ENCODE measurements at places on chromosomes 16 and 17.

DNA sequence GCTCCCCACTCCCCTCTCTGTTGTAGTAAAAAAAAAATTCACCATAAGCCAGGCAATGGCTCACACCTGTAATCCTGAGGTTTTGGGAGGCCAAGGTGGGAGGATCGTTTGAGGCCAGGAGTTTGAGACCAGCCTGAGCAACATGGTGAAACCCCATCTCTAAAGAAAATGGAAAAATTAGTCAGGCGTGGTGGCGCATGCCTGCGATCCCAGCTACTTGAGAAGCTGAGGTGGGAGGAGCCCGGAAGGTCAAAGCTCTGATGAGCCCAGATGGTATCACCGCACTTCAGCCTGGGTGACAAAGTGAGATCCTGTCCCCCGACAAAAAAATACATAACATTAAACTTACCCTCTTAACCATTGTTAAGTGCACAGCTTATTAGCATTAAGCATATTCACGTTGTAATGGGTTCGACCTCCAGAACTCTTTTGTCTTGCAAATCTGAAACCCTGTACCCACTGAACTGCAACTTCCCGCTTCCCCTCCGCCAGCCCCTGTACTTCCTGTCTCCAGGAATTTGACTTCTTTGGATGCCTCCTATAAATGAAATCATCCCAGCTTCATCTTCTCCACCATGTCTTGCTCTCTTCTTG, 66.8 kb downstream of the CRISPLD2 start:
- DNase-seq: no peak

DNA sequence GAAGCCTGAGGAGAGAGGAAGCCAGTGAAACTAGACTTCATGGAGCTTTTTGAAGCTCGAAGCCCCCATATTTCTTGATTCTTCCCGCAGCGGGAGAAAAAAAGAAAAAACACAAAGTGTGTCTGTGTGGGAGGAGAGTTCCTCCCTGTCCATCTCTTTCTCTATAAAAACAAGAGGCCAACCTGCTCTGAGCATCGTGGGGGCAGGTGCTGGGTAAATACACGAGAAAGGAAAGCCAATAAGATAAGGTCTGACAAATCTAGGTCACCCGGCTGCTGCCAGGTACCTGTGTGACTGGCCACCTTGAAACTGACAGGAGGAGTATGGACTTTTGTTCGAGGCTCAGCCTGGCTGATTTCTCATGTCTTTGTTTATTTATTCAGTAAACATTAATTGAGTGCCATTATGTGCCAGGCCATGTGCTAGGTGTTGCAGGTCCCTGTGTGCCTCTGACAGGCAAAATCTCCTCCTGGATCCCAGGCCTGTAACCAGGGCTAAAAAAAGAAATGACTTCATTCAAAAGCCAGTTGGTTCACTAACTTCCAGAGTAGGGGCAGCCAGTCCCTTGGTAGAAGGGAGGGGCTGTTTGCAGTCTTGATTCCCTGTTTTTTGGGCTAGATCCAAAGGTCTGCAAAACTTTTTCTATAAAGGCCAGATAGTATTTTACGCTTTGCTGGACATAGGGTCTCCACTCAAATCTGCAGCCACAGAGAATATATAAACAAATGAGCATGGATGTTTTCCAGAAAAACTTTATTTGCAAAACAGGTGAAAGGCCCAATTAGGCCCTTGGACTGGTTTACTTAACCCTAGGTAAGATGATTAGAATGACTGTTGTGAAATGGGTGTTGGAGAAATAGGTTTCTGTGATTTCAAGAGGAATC, 35.6 kb downstream of the YPEL2 start:
- DNase-seq: no peak

DNA sequence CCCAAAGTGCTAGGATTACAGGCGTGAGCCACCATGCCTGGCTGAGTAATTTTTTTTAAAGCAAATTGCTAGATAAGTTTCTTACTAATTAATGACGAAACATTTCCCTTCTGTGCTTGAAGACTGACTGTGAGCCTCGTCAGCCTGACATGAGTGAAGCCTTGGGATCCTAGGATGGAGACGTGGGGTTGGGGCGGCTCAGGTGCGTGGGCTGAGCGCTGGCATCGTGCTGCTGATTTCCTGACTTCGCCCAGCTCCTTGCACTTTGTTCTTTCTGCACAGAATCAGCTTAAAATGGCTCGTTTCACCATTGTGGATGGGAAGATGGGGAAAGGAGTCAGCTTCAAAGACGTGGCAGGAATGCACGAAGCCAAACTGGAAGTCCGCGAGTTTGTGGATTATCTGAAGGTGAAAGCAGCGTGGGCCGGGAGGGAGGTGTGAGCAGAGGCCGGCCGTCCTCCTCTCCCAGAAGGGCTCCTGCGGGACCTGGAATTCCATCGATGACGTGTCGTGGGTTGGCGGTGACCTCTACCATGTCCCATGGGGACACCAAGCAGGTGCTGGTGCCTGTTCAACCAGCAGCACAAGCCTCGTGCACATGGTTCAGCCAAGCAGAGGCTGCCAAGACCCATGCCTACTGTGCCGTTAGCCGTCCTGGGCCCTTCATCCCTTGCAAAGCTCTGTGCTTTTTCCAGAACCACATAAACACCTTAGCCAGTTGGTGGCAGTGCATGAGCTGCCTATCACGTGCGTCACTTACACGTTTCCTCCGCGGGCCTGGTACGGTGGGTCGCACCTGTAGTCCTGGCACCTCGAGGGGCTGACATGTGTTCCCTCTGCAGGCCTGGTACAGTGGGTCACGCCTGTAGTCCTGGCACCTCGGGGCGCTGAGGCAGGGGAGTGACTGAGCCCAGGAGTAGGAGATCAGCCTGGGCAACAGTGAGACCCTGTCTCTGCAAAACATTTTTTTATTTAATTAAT, 22.5 kb downstream of the SPG7 start:
- DNase-seq: no peak

GRCh38 chr17:7133424-7133823, 18.8 kb upstream of the ASGR2 start:
- DNase-seq: no peak

GRCh38 chr17:38425744-38426143, 2.5 kb upstream of the ARHGAP23 start:
- no peak for DNase-seq

DNA sequence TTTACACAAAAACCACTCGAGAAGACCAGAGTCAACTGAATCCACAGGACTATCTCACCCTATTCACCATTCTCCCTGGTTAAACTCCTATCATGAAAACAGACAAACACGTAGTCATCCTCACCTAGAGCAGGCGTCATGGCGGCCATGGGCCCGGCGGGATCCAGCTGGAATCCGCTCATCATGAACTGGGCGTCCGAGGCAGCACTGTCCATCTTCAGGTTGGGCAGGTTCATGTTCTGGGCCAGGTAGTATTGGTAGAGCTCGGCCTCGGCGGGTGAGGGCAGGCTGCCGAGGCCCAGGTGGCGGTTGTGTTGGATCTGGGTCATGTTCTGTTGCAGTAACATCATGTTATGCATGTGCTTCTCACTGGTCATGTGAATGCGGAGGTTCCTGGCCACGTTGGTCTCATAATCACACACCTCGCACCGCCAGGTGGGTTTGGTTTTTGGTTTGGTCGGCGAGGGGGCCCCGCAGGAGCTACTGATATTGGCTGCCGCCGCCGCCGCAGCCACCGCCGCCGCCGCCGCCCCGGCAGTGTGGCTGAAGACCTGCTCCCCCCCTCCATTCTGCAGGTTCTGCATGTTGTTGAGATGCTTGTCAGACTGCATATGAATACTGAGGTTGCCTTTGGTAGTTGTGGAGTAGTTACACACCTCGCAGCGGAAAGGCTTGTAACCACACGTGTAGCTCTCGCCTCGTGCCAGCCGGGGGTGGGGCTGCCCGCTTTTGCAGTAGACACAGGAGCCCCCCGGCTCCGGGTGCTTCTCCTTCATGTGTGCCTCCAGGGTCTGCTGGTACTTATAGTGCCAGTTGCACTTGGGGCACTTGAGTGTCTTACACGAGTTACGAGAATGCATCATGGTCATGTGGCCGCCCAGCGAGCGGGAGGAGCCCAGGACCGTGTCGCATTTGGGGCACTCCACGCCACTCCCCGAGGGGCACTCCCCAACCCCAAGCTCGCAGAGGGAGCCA, 90.3 kb downstream of the ZFHX3 start:
- DNase-seq: no peak
